Forelimb muscle (tissue), 1 donor: ENCODE measurements at places on chromosomes 13 and 19.

GRCh38 chr13:110070511-110071120 is 236.3 kb downstream of the COL4A1 start:
- no peak for DNase-seq

- no peak for DNase-seq
Measured at GRCh38 chr19:4730740-4731171, 7.1 kb upstream of the DPP9 start.

- no peak for DNase-seq
Measured at GRCh38 chr19:32201636-32202051, 143.8 kb upstream of the ZNF507 start.

DNA sequence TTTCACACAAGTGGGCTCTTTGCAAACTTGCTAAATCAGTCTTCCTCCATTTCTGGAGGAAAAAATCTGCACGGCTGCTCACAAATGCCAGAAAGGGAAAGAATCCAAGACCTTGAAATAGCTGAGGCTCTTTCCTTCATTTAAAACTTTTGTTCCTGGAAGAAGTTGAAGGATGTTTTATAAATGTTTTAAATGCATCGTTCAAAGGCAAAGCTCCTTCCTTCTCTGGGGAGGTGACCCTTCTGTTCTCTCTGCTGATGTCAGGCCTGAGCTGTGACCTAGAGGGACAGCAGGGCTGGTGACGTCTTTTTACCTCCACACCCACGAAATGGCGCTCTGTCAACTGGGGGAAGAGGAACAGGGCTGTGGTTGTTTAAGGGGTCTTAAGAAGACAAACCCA is 376.4 kb upstream of the ZNF507 start:
- DNase-seq = peak; percentile 8

GRCh38 chr13:43694146-43694664 is 92.6 kb downstream of the ENOX1 start:
- no peak for DNase-seq

DNA sequence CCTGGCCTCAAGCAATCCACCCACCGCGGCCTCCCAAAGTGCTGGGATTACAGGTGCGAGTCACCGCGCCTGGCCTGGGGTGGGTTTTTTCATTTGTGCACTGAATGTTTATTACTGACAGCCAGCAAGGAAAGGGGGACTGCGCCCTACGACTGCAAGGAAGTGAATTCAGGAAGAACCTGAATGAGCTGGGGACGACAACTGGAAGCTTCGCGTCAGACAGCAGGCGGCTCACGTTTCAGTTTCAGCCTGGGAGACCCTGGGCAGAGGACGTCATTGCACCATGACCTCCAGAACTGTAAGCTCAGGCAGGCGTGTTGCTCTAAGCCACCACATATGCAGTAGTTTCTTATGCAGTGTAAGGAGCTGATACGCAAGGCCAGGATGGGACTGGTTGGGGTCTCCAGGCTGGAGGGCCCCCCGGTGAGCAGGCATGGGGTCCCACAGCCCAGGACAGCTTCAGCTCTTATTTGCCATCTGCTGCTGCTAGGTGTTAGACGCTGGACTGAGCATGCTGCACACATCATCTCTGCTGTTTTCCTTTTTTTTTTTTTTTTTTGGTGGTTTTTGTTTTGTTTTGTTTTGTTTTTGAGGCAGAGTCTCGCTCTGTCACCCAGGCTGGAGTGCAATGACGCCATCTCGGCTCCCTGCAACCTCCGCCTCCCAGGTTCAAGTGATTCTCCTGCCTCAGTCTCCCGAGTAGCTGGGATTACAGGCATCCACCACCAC is 66.6 kb downstream of the GADD45B start:
- DNase-seq = no peak

GRCh38 chr19:18450931-18451836 is 13.3 kb upstream of the ISYNA1 start:
- DNase-seq = no peak
